ENCODE measurements at places on chromosomes 16 and 17.

- no peak for DNase-seq
These were observed 313 bp downstream of the UBTF start for GRCh38 chr17:44219108-44219615.

- no peak for DNase-seq
These were observed 12.4 kb downstream of the CCDC47 start for GRCh38 chr17:63760771-63761539.

- DNase-seq, result no peak
These were observed 77.0 kb upstream of the GAS7 start for GRCh38 chr17:10275418-10275817.

DNA sequence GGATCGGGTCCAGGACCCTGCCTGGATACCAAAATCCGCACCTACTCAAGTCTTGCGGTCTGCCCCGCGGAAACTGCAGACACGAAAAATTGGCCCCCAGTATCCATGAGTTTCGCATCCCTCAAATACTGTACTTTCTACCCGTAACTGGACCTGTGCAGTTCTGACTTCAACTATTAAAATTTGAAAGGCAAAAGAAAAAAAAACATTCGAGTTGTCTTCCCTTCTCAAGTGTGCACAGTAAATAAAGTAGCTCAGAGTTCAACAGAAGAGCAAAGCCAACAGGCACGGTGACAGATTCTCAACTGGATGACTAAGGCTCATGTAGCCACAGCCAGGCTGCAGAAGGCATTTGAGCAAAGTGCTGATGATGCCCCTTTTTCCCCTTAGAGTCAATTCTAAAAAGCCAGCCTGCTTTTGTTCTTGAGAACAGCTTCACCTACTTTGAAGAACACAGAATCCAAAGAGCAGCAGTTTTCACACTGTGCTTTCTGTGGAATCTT, 32.5 kb downstream of the MARF1 start:
- DNase-seq, result no peak

GRCh38 chr16:62709794-62710193, 673.6 kb upstream of the CDH8 start:
- no peak for DNase-seq

DNA sequence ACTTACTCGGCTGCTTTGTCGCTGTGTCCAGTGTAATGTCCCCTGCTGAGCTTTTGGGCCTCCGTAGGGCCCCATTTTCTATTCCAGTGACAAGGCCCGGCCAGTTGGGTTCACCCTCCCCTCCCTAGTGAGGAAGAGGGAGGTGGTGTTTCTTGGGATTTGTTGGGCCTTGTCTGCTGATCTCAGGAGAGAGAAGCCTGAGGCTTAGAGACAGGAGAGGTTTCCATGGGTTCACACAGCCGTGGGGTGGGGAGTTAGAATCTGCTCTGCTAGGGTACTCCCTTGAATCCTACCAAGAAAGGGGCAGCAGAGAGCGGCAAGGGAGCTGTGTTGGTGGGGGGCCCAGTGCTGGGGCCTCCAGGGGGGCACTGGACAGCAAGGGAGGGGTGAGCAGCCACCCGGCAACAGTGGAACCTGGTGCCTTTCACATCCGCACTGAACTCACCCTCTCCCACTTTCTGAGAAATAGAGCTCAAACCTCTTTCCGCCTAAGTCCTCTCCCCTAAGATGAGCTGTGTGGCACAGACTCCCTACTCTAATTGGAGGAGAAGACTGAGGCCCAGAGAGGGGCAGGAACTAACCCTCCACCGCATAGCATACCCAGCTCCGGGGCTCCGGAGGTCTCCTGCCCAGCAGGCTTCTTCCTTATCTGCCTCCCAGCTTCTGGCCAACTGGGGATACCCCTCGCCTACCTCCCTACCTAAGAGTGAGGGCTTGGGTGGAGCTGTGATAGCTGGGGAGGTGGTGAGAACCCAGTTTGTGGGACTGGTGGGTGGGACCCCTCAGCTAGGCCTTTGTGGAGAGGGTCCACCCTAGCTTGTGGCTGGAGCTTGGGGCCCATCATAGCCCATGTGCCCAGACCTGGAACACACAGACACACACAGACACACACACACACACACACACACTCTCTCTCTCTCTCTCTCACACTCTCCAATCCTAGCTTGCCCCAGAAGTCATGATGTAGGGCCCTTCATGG, 6.8 kb downstream of the TBKBP1 start:
- no peak for DNase-seq

DNA sequence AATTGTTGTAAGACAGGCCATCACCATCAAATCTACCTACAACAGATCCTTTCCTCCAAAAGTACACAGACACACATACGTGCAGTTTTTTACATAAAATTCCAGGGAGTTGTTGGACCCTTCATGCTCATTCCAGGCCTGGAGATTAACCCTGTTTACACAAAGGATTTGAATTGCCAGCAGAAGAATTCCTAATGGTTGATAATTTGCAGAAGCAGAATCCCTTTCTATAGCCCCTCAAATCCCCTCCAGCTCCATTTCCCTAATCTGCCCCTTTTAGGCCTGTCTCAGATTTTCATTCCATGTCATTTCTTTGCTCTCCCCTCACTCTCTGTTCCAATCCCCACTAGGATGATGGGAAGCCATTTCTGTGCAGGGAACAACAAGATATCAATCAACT, 102.9 kb upstream of the TOX3 start:
- no peak for DNase-seq

GRCh38 chr17:37300683-37301082, 75.1 kb upstream of the C17orf78 start:
- DNase-seq, result no peak

DNA sequence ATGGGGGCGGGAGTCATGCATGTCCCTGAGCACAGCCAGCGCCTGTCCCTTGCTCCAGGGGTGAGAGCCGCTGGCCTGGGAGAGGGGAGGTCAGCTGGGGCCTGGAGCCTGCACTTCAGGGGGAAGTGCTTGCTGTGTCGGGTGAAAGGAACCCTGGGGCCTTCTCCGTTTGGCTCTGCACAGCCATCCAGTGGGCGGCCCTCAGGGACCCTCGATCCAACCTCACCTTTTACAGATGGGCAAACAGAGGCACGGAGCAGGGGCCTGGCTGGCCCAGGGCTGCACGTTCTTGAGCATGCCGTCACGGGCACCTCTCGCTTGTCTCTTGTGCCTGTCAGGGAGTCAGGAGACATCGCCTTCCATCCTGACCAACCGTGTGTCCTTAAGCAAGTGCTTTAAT, 1.8 kb downstream of the SNX20 start:
- no peak for DNase-seq

GRCh38 chr17:7854078-7854777, 638 bp upstream of the TMEM88 start:
- DNase-seq, result no peak

GRCh38 chr16:5951486-5951885, 853.9 kb upstream of the EEF2KMT start:
- no peak for DNase-seq

GRCh38 chr17:44922136-44922535, 6.8 kb upstream of the GFAP start:
- no peak for DNase-seq

GRCh38 chr17:80775863-80776262, 215.8 kb upstream of the CHMP6 start:
- no peak for DNase-seq

- DNase-seq, result no peak
These were observed 196.2 kb upstream of the NLRP1 start for GRCh38 chr17:5780476-5780875.

DNA sequence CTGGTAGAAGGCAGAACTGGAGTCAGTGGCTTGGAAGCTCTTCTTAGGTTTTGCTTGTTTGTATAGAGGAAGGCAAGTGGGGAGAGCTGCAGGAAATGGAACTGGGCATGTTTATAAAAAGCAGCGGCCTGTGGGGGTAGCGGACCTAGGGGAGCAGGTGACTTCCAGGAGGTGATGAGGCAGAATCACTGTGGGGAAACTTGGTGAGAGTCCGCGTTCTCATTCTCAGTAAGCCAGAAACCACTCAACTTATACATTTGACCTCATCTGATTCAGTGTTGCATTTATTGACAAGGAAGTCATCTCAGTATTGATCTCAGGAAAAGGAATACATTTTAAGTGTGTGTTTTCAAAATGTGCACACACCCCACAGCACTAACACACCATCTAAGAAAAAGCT, 299.8 kb downstream of the CNTNAP4 start:
- no peak for DNase-seq

DNA sequence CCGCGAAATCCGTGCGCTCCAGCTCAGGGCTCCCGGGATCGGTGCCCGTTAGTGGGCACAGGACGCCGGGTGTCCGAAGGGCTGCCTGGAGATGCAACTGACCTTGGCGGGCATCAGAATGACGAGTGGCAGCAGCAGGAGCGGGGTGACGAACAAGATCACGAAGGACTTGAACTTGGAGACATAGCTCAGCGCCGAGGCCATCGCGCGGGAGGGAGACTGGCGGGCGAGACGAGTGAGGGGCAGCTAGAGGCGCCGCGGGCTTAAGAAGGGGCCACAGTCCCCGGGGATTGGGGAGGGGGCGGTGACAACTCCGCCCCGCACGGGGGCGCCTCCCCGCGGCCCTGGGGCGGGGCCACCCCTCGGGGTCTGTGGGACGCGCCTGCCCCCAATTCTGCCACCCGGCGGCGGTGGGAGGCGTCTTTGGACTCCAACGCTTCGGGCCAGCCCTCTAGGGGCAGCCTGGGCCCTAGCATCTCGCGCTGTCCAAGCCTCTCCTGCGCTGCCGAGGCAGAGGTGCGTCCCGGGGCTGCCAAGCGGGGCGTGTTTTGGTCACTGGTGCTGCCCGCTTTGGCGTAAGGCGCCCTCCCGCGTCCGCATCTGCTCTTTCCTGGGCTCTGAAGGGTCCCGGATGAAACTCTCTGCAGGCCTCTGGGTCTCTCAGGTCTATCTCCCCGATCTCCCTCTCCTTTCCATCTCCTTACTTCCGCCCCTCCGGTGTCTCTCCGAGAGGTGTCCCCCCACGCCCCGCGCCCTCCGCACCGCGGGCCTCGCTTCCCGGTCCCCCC, at the start of gene SLC13A5:
Gene SLC13A5, minus strand, starts transcription at position 240 of the 788 bp plus-strand sequence. Its CDS starts 36 bp downstream, at position 204.
- no peak for DNase-seq

DNA sequence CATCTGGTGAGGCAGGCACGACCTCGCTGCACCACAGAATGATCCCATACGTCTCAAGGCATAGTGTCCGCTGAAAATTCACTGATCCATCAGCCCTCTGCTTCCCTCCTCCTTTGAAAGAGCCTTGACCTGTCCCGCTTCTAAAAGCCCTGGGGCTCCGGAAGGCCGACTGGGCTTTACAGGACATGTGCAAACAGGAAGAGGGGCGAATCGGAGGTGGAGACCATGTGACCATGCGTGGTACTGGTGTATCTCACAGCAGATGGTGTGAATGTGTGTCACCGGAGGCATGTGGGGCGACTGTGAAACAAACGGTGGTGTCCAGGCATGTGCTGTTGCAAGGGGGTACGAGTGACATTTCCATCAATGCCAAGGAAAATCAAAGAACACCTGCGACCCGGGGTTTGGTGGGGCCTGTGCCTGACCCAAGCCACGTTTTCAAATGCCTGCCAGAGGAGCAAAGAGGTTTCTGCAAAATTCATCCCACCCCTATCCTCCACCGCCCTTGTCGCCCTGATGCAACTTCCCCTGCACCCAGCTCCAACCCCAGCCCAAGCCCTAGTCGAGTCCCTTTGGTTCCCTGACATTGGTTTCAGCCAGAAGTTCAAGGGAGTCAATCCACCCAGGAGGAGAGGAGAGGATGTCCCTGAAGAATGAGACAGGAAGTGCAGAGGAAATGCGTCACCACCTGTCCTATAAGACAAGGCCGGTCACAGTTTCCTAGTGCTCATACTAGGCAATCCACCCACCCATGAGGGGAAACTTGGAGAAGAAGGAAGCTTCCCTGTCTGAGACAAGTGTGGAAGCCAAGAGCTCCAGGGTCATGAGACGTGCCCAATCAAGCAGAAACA, 5.9 kb upstream of the KCNJ18 start:
- no peak for DNase-seq

DNA sequence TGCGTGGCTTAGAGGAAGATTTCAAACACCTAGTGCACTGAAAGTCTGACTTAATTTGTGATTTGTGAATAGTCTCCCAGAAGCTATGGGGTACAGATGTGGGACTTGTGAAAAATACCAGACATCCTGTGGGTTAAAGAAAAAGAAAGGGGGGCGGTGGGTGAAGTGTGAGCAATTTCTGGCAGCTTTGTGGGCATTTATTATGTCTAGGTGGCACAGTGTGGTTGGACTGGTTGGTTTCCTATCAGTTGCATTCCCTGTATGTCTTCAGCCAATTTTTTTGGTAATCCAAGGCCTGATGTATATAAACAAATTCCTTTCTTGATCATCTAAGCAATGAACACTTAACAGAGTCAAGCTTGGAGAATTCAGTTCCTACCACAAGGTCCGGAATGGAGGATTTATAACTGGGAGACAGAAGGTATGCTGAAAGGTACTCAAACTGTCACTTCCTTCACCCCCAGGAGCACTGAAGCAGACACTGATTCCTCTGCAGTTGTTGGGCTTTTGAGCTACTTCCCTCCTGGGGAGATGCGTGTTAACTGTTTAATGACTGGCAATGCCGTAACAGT, 211.6 kb downstream of the WWOX start:
- no peak for DNase-seq

DNA sequence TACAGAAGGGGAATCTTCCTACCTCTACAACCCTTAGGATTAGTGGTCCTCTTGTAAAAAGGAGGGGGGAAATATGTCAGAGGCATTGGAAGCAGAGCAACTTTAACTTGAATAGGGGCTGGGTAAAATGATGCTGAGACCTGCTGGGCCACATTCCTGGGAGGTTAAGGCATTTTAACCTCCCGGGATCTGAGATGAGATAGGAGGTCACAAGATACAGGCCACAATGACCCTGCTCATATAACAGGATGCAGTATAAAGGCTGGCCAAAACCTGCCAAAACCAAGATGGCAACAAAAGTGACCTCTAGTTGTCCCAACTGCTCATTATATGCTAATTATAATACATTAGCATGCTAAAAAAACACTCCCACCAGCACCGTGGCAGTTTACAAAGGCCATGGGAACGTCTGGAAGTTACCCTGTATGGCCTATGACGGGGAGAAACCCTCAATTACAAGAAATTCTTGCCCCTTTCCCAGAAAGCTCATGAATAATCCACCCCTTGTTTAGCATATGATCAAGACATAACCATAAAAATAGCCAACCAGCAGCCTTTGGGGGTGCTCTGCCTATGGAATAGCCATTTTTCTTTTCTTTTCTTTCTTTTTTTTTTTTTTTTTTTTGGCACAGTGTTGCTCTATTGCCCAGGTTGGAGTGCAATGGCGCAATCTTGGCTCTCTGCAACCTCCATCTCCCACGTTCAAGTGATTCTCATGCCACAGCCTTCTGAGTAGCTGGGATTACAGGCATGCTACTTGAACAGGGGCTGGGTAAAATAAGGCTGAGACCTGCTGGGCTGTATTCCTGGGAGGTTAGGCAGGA, 6.2 kb upstream of the C1QTNF1 start:
- DNase-seq, result no peak

DNA sequence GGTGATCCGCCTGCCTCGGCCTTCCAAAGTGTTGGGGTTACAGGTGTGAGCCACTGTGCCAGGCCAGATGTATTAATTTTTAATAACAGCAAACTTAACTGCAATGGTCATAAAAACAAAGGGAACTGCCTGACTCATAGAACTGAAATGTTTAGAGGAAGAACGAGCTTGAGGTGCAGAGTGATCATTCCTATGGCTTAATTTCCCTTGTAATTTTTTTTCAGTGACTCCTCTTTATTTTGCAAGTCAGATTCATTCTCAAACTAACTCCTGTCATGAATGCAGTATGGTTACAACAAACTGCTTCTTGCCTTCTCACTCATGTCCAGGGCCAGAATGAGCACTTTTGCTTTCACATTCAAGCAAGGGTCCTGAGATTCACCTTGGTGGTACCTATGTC, 231.3 kb downstream of the HAPSTR1 start:
- DNase-seq, result no peak

Data from GOT3 (cell line).